ENCODE measurements at places on chromosomes 5 and 9.

DNA sequence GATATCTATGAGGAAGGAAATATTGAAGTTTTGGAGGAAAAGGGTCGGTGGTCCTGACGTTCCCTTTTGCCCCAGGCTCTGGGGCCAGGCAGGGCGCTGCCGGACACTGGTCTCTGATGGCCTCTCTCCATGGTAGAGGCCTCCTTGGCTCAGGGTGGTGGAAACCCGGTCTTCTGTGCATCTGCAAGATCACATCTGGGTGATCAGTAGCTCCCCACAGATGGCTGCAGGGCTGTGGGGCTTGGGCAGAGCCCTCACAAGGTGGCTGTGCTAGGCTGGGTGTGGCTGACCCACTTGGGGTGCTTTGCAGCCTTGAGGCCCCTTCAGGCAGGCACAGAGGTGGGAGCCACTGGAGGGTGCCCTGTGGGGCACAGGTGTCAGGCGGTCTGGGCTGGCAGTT is 53.9 kb upstream of the RNU6ATAC start:
- no peak for DNase-seq

- no peak for DNase-seq
Measured at GRCh38 chr5:14753292-14753691, 88.8 kb downstream of the OTULIN start.

GRCh38 chr9:88673886-88674285 is 138.9 kb downstream of the NXNL2 start:
- no peak for DNase-seq

DNA sequence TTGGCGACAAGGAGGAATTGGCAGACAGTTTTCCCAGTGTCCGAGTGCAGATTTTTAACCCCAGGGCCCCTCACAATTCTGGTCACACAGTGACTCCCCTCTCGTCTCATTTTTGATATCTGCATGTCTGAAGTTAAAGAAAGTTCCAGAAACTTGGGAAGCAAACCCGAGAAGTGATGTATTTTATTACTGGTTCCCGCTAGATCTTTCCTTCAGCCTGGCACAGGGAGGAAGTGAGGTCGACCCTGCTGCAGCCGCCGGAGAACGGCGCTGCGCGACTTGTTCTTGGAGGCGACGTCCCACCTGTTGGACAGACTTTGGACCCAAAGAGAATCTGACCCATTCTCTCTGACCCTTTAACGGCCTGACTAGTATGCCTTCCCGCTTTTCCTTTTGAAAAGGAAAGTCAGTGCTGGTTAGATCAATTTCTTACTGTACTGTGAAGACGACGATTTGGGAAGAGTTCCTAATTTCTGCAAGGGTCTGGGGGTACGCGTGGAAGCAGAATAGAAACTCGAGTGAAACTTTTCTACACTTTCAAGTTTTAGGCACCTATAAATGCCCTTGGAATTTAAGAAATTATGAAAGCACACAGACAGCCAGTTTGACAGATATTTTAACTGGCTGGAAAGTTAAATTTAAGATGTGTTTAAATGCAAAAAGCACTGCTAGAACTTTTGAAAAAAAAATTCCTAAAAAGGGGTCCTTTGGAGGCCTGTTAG is 744 bp downstream of the OTULIN start:
- DNase-seq = peak; percentile 50

DNA sequence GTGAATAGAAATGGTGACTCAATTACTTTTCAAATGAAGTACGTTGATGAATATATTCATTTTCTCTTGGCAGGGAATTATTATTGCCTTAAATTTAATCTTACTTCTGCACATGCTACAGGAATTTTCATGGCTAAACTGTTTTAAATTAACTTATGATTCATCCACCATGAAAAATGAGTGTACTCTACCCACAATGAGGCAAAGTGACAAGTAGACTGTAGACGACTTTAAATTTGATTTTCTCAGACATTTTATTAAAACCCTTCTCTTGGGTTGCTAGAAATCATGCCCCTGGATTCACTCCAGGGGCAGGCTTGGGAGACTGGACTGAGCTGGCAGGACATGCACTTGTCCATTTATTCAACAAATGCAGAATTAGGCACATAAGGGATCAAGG is 23.5 kb upstream of the ERAP2 start:
- DNase-seq = no peak

- no peak for DNase-seq
Measured at GRCh38 chr5:68415177-68416085, 199.9 kb downstream of the PIK3R1 start.

- DNase-seq = peak; percentile 92
Measured at GRCh38 chr9:135156525-135157510, 69.3 kb downstream of the OLFM1 start.

- no peak for DNase-seq
Measured at GRCh38 chr5:82445726-82446335, 167.7 kb upstream of the RPS23 start.

GRCh38 chr9:101138509-101138908 is 110.0 kb downstream of the PLPPR1 start:
- DNase-seq = no peak

DNA sequence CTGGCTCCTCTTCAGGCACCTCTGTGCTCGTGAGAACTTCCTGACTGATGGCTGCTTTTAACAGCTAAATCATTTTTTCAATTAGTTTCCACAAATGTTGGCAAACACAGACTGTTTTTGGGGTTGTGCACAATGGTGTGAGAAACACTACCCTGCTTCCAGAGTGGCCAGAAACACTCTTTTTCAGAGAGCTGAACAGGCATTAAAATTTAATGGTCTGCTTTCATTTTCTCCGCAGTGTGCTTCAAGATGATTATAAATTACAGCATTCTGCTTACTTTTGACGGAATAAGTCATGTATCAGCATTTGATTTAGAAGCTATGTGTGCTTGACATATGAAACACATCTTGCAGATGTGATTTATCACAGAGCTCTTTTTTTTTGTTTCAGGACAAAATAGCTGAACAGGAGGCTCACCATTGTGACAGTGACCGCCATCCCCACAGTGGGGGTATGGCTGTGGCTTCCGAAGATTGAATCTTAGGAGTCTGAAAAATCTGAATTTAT is 454.5 kb upstream of the ZNF608 start:
- no peak for DNase-seq

DNA sequence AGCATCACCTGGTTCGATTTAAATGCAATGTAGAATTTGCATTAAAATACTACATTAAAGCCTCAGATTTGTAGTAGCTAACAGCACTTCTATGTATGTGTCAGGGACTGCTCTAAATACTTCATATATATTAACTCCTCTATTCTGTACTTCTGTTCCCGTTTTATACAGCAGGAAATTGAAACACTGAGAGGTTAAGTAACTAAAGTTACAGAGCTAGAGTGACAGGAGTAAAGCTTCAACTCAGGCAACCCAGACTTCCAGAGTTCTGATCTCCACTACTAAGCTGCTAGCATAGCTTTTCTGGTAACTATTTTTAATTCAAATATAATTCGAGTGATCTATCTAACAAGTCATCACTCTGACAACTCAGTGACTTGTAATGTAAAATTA is 619 bp upstream of the APC start:
- DNase-seq = peak; percentile 9

DNA sequence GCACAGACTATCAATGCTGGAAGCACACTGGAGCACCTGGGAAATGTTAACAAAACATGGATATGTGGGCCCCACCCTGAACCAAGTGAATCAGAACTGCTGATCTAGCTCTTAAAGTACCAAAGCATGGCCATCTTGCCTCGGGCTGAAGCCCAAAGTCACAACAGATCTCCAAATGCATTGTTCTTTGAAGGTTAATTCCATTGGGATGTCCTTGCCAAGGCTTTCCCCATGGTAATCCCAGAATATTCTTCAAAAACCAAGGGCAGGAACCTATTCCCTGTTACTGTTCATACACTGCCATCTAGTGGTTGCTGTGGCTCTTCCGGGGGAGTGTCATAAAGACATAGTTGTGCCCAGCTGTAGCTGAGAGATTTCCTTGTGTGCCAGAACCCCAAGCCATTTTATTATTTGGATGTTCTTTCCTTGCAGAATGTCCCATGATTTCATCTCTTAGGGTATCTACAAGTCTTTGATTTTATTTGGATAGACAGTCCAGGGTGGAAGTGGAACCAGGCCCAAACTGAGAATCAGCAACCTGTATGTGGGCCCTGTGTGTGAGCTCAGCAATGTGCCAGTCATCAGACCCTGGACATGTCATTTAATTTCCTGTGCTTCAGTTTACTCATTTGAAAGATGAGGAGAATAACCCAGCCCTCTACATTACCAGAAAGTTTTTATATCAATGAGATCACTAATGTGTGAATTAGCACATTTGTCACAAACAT is 290.0 kb downstream of the ACTL7B start:
- DNase-seq = peak; percentile 90

GRCh38 chr9:9752722-9753121 is 860.1 kb downstream of the PTPRD start:
- DNase-seq = no peak

DNA sequence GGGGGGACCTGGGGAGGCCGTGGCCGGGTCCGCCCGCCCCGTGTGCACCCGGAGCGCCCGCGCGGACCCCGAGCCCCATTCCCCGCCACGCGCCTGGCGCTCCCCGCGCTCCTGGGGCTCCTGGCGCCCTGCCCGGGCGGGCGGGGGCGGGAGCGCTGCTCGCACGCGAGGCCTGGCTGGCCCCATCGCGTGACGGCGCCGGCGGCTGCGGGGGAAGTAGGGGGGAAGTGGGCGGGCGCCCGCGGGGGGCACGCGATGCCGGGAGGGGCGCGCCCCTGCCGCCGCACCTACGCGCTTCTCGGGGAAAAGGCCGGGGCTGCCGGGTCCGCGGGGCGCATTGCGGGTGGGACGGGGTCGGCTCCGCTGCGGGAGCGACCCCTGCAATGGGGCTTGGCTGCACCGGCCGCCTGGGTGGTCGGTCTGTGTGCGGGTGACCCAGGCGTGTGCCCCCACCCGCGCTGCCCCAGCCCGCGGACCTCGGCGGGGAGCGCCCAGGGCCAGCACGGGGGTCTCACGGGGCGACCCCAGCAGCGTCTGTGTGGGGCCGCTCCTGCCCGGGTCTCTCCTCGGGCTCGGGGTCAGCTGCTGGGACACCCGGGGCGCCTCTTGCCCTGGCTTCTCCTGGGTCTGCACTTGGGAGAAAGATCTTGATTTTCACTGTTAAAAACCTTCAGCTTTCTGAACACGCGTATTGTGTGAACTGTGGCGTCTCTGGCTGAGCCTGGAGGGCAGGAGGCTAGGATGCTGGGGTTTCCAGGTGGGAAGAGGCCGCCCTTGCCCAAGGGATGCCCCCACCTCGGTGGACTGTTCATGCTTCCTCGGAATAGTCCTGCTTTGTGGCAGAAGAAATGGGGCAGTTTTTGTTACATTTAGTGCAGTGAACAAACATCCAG is 52.4 kb downstream of the AHRR start:
- DNase-seq = peak; percentile 64

- DNase-seq = no peak
Measured at GRCh38 chr5:80554646-80555045, 15.4 kb downstream of the ANKRD34B start.

GRCh38 chr9:89502038-89502601 is 4.2 kb upstream of the SEMA4D start:
- DNase-seq = no peak

DNA sequence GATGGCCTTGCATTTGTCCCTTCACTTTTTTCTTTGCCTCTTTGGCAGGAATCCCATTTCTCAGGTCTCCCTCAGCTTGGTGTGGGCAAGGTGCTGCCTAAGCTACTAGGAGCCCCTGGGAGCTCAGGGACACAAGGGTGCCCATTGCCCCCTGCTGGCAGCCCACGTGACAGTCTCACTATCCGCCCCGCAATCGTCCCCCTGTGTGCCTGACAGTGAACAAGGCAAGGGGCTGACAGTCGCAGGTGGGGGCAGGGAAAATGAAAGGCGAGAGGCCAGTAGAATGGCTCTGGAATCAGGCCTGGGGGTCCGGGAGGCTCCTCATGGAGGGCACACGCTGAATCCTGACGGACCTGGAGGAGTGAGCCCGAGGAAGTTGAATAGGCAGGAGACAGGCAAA is 2.0 kb upstream of the PCDH12 start:
- peak; percentile 33 for DNase-seq

DNA sequence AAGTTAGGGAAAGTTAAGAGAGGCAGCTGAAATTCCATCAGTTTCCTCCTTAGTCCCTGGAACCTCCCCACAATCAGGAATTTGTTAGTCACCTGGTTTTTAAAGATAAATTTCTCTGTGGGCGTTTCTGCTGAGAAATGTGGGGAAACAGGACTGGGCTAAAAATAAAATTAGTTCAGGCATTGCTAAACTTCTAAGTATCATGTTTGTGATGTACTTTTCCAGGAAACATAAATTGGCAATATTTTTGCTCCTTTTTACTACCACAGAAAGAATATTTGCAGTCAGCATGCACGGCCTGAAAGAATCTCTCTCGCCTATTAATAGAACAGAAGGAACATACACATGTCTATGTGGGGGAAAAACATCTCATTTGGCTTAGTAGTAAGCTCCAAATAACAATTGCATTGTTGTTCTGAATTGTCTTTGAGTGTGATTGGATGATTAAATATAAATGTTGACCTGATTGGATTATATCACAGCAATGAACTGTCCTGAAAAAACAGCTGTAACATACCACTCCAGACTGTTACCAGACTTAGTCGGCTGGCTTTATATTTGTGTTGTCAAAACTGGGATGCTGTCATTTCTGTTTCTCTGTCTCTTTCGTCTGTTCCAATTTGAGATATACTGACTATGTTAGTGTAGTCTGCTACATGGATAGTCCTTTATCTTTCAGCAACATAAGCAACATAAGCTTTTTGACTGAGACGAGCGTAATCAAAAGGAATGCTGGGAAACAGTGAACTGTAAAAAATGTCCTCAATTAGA is 12.9 kb downstream of the TJP2 start:
- DNase-seq = no peak

- DNase-seq = no peak
Measured at GRCh38 chr9:20065046-20065445, 276.2 kb upstream of the SLC24A2 start.

GRCh38 chr5:40873286-40873880 is 32.2 kb downstream of the CARD6 start:
- DNase-seq = no peak

DNA sequence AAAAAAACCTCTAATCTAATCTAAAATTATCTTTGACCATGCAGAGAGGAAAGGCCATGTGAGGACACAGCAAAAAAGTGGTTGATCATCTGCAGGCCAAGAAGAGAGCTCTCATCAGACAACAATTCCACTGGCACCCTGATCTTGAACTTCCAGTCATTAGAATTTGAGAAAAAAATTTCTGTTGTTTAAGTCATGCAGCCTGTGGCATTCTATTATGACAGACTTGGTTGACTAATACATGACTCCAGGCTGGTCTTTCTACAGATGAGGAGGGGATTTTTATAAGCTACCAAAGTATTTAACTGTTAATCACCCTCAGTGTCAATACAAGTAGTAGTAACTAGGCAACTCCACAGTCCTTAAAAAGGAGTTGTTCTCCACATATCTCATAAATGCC is 358.5 kb upstream of the RGMB start:
- no peak for DNase-seq

DNA sequence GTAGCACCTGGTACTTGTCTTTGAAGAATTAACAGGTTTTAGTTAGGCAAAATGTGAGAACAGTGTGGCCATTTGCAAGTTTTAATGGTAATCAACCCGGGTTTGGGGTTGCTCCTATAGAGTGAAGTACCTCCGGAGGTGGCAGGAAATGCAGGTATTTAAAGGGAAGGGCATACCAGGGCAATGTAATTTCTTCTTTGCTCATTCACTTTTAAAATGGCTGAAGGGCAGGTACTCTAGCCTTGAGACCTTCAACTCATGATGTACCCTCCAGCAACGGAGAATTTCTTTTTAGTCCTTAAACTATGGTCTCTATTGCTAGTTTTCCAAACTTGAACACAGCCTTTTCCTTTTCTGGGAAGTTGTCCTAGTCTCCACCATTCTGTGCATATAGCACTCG is 1.3 kb upstream of the HSPA4 start:
- DNase-seq = no peak

- no peak for DNase-seq
Measured at GRCh38 chr9:567128-567746, 274.3 kb upstream of the DMRT1 start.

- DNase-seq = peak; percentile 89
Measured at GRCh38 chr9:126722252-126722921, 82.5 kb upstream of the ZBTB43 start.
